Psoas muscle (tissue), 8 donors: ENCODE measurements at places on chromosomes 4 and X. TPM values are rescaled to one million over a fixed set of nuclear protein-coding genes. Genes with fewer than 3 reads are reported as not detected.

The TEX13A gene
- total RNA-seq = not detected

The IKBKG gene
- total RNA-seq = 18.1 TPM

The CT83 gene
- total RNA-seq = not detected

The ZMAT1 gene
- 1.3 TPM for total RNA-seq

The LRAT gene
- not detected for total RNA-seq

- peaks cover 47% of the 10 kb centered on the region for H3K27me3 ChIP-seq
- no peaks in the 10 kb centered on the region for H3K36me3 ChIP-seq
- DNase-seq = peak; percentile 33
- H3K27ac ChIP-seq = no peak overlapping the region
Observed at GRCh38 chrX:104113222-104113965, 1.1 kb downstream of the ZCCHC18 start.

DNA sequence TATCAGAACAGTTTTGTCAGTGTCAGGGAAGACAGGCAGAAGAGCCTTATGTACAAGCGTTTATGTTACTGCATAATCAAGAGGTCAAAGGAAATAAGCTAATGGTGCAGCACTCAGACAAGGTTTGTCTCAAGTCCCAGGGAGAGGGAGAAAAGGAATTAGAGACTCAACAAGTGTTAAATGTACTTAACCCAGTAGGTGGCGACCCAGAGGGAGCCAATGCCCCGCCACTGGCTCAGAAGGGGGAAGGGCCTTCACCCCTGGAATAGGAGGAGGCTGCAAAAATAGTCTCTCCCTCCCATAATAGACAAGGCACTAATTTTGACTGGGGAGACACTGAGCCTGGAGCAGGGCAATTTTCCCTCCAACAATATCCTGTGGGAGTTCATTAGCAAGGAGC is 14.1 kb upstream of the PAPSS1 start:
- no peak overlapping the region for H3K27ac ChIP-seq
- H3K36me3 ChIP-seq = no peaks in the 10 kb centered on the region
- peaks cover 10% of the 10 kb centered on the region for H3K4me1 ChIP-seq
- H3K27me3 ChIP-seq = no peaks in the 10 kb centered on the region
- no peak overlapping the region for H3K4me3 ChIP-seq
- no peak for DNase-seq

DNA sequence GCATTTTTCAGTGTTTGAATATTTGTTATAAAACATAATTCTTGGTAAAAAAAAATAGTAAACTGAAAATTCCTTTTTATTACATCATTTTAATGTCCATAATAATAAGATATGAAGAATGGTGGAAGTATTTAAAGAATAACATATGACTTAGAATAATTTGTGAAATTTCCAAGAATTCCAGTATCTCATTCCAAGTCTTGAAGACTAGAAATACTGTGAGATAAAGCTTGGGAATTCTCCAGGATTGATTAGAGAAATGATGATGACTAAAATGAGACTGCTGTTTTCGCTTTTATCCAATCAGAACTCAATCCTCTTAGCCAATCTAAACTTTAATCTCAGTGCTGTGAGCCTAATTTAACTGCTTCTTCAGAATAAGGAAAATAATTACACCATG is 184.2 kb upstream of the HCCS start:
- H3K4me3 ChIP-seq = no peak overlapping the region
- H3K36me3 ChIP-seq = no peaks in the 10 kb centered on the region
- no peaks in the 10 kb centered on the region for H3K27me3 ChIP-seq

DNA sequence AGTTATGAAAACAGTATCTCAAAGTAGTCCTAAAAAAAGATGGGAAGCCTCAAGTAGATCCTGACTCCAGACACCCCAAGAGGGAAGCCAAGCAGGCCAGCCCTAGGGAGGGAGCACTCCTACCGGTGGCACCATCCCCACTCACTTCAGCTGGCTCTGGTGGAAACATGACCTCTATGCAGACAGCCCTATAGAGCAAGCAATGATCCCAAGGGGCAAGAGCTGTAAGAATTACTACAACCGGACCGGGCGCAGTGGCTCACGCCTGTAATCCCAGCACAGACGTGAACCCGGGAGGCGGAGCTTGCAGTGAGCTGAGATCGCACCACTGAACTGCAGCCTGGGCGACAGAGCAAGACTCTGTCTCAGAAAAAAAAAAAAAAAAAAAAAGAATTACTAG is 5.7 kb downstream of the LETM1 start:
- H3K4me3 ChIP-seq = no peak overlapping the region
- no peak overlapping the region for H3K27ac ChIP-seq
- no peaks in the 10 kb centered on the region for H3K27me3 ChIP-seq
- no peak for DNase-seq
- H3K4me1 ChIP-seq = peaks cover 33% of the 10 kb centered on the region

DNA sequence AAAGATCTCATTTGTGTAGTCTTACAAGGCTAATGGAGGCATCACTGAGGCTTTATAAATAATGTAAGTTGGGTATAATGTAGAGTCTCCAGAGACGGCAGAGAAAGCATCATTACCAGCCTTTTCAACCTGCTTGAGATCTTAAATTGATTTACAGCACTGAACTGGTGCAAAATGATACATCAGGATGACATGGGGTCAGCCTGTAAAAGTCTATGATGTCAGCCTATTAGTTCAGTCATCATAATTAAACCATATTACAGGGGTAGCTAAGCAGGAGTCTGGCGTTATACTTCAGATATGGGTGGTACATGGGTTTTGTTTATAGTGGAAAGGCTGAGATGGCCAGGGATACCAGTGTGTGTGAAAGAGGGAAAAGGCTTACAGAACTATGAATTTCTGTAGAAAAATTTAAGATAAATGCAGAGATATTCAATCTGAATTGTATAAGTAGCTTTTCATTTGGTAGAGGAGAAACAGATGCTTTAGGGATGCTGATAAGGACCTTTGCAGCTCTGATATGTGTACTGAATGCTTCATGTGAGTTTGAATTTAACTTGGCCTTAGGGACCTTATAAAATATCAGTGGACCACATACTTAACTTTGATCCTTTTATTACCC is 2.7 kb downstream of the SMAD1 start:
- H3K27me3 ChIP-seq = no peaks in the 10 kb centered on the region
- H3K27ac ChIP-seq = peak overlapping the region; percentile 99
- H3K4me3 ChIP-seq = peak overlapping the region; percentile 98

GRCh38 chr4:83208371-83209365 is 75.9 kb downstream of the COQ2 start:
- no peaks in the 10 kb centered on the region for H3K27me3 ChIP-seq
- no peak overlapping the region for H3K4me3 ChIP-seq
- no peak overlapping the region for H3K27ac ChIP-seq
- H3K36me3 ChIP-seq = no peaks in the 10 kb centered on the region

DNA sequence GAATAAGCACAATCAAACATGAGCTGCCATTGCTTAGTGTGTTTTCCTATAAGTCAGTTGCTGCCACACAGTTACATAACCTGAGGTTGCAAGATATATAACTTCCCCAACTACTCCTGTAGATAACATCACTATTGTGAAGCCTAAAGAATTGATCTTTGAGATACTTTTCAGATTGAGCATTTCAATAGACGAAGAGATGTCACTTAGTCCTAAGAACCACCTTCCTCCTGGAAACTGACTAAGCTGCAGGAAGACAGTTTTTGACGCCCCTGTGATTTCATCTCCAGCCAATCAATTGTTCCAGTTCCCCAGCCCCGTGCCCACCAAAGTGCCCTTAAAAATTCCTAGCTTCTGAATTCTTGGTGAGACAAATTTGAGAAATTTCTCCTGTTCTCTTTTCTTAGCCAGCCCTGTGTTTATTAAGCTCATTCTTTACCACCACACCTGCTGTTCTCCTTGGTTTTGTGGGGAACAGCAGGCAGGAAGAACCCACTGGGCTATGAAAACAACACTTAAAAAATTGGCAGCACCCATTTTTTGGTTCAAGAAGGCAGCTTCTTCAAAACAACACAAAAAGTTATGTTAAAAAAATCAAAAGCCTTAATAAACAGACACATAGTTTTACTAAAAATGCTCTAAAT is 317.1 kb upstream of the PABPC4L start:
- no peaks in the 10 kb centered on the region for H3K36me3 ChIP-seq
- no peak overlapping the region for H3K27ac ChIP-seq
- no peaks in the 10 kb centered on the region for H3K4me1 ChIP-seq
- H3K27me3 ChIP-seq = no peaks in the 10 kb centered on the region
- H3K4me3 ChIP-seq = no peak overlapping the region
- DNase-seq = no peak

GRCh38 chr4:184103527-184104264 is 114.0 kb downstream of the ENPP6 start:
- H3K27ac ChIP-seq = no peak overlapping the region
- no peaks in the 10 kb centered on the region for H3K36me3 ChIP-seq
- no peak for DNase-seq
- H3K4me3 ChIP-seq = no peak overlapping the region
- H3K27me3 ChIP-seq = no peaks in the 10 kb centered on the region
- no peaks in the 10 kb centered on the region for H3K4me1 ChIP-seq

DNA sequence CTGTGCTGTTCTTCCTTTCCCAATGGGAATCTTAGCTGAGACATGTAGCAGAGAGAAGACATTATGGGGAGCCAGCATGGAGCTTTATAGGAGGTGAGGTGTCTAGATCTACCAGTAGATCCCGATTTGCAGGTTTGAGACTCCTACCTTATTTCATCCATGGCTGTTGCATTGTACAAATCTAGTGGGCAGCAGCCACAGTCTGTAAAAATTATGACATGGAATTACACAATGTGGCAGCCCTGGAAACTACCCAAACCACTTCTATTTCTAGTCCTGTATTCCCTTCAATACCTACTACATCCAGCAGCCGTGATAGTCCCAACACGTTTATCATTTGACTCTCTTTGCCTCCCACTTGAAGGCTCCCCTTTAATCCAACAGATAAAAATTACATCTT is 8.1 kb downstream of the ATP7A start:
- no peak overlapping the region for H3K4me3 ChIP-seq
- H3K27ac ChIP-seq = no peak overlapping the region
- H3K4me1 ChIP-seq = no peaks in the 10 kb centered on the region
